ENCODE measurements at places on chromosomes 11 and 22. TPM values are rescaled to one million over a fixed set of nuclear protein-coding genes. Genes with fewer than 3 reads are reported as not detected.

The HOATZ gene
- not detected for total RNA-seq

The DGKZ gene
- 41.2 TPM for total RNA-seq

The KCNA4 gene
- total RNA-seq: 0.32 TPM

The MCAT gene
- total RNA-seq: 16.1 TPM

The MYO18B gene
- 0.12 TPM for total RNA-seq

The SLC17A6 gene
- not detected for total RNA-seq

The LRRC75B gene
- 7.5 TPM for total RNA-seq

The FOLR2 gene
- 29.4 TPM for total RNA-seq

The NEU3 gene
- 6.7 TPM for total RNA-seq

The FXYD6 gene
- 246 TPM for total RNA-seq

The ABCC8 gene
- 2.2 TPM for total RNA-seq

The EHF gene
- total RNA-seq: 125 TPM

The FGF19 gene
- not detected for total RNA-seq

The RTN4R gene
- total RNA-seq: 2.5 TPM

The C1QTNF4 gene
- 0.34 TPM for total RNA-seq

The TIMM10 gene
- total RNA-seq: 49.9 TPM

The C11orf87 gene
- total RNA-seq: not detected

The GLYAT gene
- not detected for total RNA-seq

The TUB gene
- 1.8 TPM for total RNA-seq

The UPK3A gene
- total RNA-seq: 0.67 TPM

The MRTFA gene
- 35.0 TPM for total RNA-seq

The RAB6A gene
- total RNA-seq: 139 TPM

The MMP12 gene
- total RNA-seq: 17.5 TPM

The UBQLNL gene
- total RNA-seq: 0.49 TPM

The RCOR2 gene
- 1.6 TPM for total RNA-seq

The PIWIL4 gene
- total RNA-seq: 5.9 TPM

The OR6T1 gene
- not detected for total RNA-seq

The SCN2B gene
- total RNA-seq: 0.34 TPM
